ENCODE measurements at places on chromosomes 11 and 22. TPM values are rescaled to one million over a fixed set of nuclear protein-coding genes. Genes with fewer than 3 reads are reported as not detected.

GRCh38 chr11:32006799-32007388 lies 84.0 kb upstream of the RCN1 start:
- no peak overlapping the region for H3K27ac ChIP-seq
- no peak for DNase-seq
- H3K27me3 ChIP-seq: no peaks in the 10 kb centered on the region
- H3K36me3 ChIP-seq: no peaks in the 10 kb centered on the region
- H3K4me1 ChIP-seq: no peaks in the 10 kb centered on the region
- no peak overlapping the region for H3K4me3 ChIP-seq

Gene GP1BB
- total RNA-seq: 14.5 TPM

Gene SLC22A9
- total RNA-seq: not detected

Gene APOBEC3A
- not detected for total RNA-seq

- no peaks in the 10 kb centered on the region for H3K27me3 ChIP-seq
- no peaks in the 10 kb centered on the region for H3K4me1 ChIP-seq
- DNase-seq: no peak
- no peaks in the 10 kb centered on the region for H3K36me3 ChIP-seq
- H3K4me3 ChIP-seq: no peak overlapping the region
These were observed 71.2 kb upstream of the TP53AIP1 start for GRCh38 chr11:129013737-129014475.

DNA sequence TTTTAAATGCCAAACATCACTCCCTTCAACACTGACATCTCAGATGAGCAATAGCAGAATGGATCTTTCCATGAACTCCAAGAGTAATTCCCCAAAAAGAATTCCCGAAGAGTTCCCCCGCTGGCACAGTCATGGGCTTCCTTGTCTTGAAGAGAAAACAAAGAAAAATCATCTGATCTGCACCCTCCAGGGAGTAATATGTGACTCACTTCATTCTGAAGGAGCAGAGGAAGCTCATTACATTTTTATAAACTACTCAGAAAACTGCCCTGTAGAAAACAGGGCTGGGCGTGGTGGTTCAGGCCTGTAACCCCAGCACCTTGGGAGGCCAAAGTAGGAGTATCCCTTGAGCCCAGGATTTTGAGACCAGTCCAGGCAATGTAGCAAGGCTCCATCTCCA lies 35.7 kb downstream of the CELSR1 start:
- peaks cover 8% of the 10 kb centered on the region for H3K4me1 ChIP-seq
- no peaks in the 10 kb centered on the region for H3K36me3 ChIP-seq
- DNase-seq: no peak
- no peaks in the 10 kb centered on the region for H3K27me3 ChIP-seq
- H3K4me3 ChIP-seq: no peak overlapping the region

Gene MFRP
- not detected for total RNA-seq

DNA sequence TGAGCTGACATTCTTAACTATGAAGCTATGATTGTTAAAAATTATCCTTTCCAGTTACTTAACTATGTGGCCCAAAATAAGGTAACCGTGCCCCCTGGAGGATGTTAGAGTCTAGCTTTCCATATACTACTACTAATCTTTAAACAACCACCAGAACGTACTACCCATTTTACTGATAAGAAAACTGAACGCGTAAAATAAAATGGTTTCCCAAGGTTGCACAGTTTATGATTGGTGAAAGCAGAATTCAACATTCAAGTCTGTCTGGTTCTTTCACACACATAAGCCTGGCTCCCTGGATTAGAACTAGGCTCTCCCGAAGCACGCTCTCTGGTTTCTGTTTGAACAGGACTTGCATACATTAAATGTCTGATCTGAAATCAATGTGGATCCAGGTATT lies 437.8 kb upstream of the CCDC90B start:
- H3K36me3 ChIP-seq: no peaks in the 10 kb centered on the region
- peaks cover 21% of the 10 kb centered on the region for H3K4me1 ChIP-seq
- DNase-seq: no peak
- H3K27ac ChIP-seq: peak overlapping the region; percentile 63
- no peaks in the 10 kb centered on the region for H3K27me3 ChIP-seq
- peak overlapping the region; percentile 34 for H3K4me3 ChIP-seq
